ENCODE measurements at places on chromosomes 5 and 9.
A peak's percentile ranks its signal among the peaks of the same experiment; 100 is the strongest.

GRCh38 chr9:108939975-108940374 lies 5.8 kb downstream of the ABITRAM start:
- DNase-seq = no peak

- DNase-seq = no peak
Measured at GRCh38 chr5:123868881-123869280, 356.9 kb downstream of the CSNK1G3 start.

DNA sequence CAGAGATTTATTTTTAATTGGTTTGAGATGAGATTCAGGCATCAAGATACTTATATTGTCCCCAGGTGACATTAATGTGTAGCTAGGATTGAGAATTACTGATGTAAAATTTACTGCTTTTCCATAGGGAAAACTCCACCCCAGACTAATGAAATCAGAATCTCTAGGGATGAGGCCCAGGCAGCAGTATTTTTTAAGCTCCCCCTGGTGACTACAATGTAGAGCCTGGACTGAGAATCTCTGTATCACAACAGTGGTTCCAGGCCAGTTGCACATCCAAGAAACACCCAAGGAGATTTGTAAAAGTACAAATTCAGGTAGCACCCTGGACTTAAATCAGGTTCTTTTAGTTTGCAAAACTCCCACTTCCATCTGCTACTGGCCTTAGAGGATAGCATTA lies 185.7 kb downstream of the MARCHF11 start:
- no peak for DNase-seq

DNA sequence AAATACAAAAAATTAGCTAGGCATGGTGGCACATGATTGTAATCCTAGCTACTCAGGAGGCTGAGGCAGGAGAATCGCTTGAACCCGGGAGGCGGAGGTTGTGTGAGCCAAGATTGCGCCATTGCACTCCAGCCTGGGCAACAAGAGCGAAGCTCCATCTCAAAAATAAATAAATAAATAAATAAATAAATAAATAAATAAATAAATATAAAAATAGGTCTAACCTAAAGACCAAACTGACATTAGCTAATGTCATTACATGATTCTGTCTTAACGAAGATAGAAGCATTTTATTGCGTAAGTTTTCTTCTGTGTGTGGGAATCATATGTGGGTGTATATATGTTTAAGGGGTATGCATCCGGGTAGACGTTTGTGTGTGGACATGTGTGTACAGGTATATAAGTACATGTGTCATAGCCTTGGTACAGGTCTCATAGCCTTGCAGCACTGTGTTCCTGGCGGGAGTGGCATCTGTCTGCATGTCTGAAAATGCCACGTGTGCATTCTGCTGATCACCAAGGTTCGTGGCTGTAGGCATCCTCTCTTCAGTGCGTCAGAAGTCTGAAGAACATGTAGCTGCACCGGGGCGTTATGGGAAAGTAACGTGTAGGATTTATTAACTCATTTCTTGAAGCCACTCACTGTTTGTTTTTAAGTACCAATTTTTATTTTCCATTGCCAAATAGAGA lies 298.1 kb downstream of the NR3C1 start:
- no peak for DNase-seq

DNA sequence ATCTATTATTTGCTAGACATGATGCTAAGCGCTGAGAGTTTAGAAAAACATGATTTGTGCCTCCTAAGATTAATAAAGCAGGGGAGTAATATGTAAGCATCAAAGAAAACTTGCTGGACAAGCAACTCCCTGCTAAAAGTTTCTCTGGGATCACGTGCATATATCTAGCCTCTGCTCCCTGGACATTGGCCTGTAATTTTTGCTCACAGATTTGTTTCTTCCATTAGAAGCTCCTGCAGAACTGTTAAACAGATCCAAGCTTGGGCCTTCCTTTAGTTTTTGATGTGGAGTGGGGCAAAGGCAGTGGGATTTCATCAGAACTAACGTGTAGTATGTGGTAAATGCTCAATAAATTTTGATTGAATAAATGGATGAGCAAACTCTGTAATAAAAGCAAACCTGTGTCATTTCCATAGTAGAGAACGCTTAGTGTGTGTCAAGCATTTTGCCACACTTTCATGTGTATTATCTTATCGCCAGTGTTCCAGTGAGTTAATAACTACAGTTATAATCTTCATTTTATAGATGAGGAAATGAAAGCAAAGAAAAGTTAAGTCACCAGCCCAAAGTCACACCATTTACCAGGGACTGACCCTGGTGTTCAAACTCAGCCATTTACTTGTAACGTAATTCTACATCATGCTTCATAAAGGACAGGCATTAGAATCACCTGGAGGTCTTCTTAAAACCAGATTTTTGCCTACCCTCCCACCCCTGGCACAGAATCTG lies 100.3 kb downstream of the PCSK5 start:
- DNase-seq = no peak

DNA sequence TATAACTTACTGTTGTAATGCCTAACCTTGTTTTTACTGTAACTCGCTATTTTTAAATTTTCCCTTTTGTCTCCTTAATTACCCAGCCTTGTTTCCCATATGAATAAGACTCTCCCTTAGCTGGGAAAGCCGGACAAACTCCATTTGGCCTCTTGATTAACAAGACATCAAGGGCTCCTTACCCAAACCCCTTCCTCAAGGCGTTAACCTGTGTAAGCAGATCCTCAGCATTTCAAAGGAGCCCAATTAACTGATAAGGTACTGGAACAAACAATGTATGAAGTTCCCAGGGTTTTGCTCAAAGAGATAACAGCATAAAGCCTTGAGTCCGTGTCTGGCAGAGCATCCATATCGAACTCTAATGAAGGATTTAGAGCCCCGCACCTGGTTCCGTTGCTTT lies 66.0 kb upstream of the SIMC1 start:
- no peak for DNase-seq

DNA sequence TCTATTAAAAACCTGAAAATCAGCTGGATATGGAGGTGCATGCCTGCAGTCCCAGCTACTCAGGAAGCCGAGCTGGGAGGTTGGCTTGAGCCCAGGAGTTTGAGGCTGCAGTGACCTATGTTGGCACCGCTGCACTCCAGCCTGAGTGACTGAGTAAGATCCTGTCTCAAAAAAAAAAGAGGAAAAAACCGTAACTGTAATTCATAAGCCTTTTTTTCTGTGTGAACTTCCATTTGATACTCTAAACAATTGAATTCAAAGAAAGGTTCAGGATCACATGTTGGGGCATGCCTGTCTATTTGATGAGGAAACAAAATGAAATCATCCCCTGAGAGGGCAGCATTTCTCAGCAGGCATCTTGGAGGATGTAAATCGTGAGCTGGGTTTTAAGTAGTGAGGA lies 38.8 kb downstream of the ITGA2 start:
- no peak for DNase-seq

DNA sequence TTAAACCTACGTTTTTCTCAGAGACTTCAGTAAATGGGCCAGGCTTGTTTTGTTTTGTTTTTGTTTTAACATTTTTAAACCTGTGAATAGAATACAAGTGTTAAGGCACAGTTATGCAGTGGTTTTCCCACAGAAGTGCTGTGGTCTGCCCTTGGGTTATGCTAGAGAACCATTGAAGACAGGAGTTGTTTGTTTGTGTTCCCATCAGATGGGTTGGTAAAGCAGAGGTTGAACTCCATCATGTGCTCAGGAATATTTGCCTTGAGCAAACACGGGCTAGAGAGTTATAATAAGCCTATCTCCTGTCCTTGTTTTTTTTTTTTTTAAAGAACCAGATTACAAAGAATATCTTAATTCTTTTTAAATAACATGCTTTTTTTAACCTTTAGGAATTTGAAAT lies 28.5 kb downstream of the RHOBTB3 start:
- DNase-seq = peak; percentile 24

GRCh38 chr5:122941737-122942136 lies 94.8 kb downstream of the PPIC start:
- no peak for DNase-seq

DNA sequence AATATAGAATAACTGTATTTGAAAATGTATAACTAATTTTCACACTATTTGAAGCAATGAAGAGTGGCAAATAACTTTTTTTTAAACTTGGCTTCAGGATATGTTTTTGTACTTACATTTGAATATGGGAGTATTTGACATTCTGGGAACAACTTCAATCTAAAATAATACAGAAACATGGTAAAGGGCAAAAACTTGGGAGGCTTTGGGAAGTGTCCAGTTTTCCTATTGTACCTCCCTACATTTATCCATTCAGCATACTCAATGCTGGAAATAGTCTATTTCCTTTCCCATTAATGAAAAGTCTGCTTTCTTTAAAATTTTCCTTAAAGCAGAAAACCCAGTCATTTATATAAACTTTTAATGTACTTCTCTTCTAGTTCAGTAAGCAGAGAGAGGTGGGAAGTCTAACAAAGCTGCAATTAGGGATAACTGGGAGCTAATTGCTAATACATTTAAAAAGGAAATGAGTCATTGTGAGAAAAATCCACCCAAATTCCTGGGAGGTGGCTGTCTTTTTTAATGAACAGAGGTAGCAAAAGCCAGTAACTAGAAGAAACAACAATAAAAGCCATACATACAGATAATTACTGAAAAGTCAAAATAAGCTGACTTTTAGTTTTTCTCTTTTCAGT lies 128.8 kb downstream of the FBN2 start:
- peak; percentile 21 for DNase-seq

- DNase-seq = no peak
Measured at GRCh38 chr9:120481846-120482245, 98.1 kb downstream of the CDK5RAP2 start.

GRCh38 chr9:105243015-105243686 lies 1.3 kb upstream of the SLC44A1 start:
- DNase-seq = no peak

- DNase-seq = no peak
Measured at GRCh38 chr9:20662156-20662555, 21.9 kb upstream of the FOCAD start.

- DNase-seq = no peak
Measured at GRCh38 chr9:14343261-14344031, 29.5 kb upstream of the NFIB start.

GRCh38 chr9:111120526-111120925 lies 82.3 kb upstream of the LPAR1 start:
- DNase-seq = no peak

DNA sequence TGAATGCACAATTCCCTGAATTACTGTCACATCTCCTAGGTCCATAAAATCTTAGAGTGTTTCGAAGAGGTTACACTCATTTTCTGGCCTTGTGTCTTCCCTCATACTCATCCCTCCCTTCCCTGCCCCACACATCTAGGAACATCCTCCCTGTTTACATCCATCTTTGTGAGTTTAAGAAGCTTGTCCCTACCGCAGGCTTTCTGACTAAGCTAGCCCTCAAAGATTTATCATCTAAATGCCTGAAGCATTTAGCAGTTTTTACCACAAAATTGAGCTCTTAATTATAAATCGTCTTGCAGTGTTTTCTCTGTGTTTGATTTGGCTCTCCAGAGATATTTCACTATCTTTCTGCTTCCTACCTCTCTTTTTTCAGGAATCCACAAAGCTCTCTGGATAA lies 374.8 kb downstream of the KIAA0825 start:
- no peak for DNase-seq

DNA sequence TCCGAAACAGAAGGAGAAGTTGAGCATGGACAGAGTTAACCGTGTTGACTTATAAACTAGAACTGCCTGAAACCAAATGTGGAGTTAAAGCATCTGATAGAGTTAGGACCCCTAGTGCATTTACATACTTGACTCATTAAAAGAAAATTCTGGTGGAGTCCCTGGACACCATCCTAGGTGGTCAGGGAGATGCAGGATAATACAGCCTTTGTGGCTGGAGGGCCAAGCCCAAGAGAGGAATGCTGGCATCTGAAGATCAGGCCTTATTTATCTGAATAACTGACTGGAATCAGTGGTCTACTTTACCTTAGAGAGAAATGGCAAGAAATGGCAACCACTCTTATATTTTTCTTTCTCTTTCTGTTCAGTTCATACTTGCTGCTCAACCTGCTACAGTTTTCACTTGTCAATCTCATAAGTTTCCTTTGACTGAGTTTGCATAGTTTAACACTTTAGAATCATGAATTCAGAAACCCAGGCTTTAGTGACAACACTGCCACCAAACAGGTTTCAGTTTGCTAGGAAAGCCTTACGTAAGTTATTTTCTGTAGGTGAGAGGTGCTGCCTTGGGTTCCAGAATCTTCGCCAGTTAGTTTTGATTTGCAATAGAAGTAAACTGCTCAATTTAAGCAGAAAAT lies 10.2 kb downstream of the CMYA5 start:
- no peak for DNase-seq

GRCh38 chr9:126157826-126158587 lies 168.6 kb upstream of the MVB12B start:
- DNase-seq = no peak

- DNase-seq = no peak
Measured at GRCh38 chr5:179439181-179439985, 94.1 kb upstream of the ADAMTS2 start.

- DNase-seq = no peak
Measured at GRCh38 chr5:109704282-109704952, 14.7 kb downstream of the MAN2A1 start.

DNA sequence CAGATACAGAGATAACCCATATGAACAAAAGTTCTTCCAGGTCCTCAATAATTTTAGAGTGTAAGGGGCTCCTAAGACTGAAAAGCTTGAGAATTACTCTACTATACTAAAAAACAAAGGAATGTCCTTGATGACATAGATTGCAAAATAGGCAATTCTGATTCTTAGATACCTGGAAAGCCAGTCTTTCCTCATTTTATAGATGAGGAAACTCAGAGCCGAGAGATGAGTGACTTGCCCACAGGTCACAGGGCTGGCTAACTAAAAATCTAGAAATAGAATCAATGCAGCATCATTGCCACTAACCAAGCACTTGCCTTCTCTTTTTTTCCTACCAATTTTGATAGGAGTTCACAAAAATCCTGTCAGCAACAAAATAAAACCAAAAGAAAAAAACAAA lies 101.2 kb downstream of the EPB41L4A start:
- no peak for DNase-seq

- no peak for DNase-seq
Measured at GRCh38 chr9:68746525-68746924, 41.5 kb downstream of the PIP5K1B start.

DNA sequence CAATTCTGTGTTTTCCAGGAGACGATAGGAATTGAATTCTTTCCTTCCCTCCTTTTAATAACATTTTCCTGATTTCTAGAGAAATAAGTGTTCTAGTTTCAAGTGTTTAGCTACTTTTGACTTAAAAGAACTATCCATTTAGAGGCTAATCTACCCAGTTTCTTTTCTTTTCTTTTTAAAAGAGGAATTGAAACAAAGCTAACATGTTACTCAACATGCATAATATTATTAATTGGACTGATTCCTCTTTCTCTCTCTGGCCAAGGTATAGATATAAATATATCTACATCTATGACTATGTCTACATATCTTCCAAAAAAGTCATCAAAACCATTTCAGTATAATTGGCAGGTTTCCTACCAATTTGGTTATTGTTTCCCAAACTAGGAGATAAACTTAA lies 309.8 kb downstream of the TRPM3 start:
- DNase-seq = no peak

DNA sequence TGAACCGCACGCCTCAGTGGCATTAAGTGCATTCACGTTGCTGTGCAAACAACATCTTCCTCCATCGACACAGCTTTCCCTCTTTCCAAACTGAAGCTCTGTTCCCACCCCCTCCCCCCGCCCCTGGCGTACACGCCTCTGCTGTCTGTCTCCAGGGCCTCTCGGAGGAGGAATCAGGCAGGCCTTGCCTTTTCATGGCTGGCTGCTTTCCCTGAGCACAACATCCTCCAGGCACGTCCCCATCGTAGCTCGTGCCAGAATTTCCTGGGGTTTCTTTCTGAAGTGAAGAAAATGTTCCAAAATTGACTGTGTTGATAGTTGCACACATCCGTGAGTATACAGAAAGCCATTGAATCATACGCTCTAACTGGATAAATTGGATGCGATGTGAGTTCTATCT lies 22.3 kb upstream of the TMEM250 start:
- DNase-seq = no peak

- no peak for DNase-seq
Measured at GRCh38 chr5:7980881-7981280, 111.9 kb downstream of the MTRR start.

All from COLO829 (cell line).